Urothelium cell line (cell line): ENCODE measurements at places on chromosomes 2 and 18.

DNA sequence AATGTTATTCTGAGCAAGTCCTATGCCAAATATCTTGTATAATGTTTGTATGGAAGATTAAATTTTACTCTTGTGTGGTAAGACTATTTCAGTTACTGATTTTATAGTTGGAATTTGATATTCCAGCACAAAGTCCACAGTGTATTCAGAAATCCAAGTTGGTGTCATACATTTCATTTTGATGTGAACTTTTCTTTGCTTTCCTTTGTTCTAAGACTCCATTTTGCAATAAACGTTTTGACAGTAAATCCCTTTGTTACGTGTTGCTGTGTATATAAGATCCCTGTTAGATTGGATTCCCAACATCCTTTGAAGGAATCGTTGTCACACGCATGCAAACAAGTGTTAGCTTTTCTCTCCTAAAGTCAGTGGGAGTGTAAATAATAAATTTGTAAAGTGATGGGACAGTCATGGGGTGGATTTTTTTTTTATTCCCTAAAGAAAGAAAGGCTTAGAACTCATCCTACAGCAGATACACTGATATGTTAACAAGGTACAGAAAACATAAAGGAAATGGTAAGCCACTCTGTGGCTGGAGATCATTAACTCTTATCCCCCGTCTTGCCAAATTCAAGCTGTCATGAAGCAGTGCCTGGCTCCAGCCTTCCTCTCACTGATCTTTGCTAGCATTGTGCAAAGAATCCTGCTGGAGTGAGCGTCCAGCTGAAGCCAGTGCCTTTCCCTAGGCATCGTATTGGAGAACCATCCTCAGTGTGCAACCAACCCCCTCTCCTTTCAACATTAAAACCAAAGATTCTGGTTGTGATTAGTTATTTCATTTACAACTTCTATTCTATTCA, 127.6 kb upstream of the CDCA7 start:
- DNase-seq, result no peak

DNA sequence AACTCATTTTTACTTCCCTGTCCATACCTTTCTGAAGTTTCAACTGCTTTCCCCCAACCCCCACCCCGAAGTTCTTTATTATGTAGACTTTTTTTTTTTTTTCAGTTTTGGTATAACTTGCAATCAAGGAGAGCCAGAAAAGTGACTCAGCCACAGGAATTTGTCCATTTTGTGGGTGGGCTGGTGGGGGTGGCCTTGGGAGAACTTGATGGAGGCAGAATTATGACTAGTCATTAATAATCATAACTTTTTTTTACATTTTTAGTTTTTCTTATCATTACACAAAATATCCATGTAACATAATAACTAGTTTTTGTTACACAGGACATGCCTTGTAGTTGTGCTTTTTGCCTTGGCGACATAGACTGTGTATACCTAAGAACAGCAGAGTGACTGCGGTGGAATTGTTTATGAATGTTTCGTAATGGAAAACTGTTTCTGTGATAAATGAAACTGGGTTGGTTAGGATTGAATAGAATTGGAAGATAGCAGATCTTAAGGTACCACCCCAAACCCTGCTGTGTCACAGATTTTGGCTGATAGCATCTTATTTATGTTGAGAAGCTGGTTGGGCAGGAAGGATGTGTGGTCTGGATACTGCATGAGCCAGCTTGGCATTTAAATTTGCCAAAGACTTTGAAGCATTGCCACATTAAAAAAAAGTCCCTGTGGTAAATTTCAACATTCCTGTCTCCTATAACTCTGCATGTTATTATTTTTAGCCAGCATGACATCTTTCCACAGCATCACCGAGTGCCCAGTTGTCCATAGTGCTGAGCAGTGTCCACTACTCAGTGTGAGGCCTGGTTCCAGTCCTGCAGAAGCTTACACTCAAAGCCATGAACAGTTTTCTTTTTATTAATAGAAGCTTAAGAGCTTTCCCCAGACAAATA, 30.7 kb downstream of the LYPD6B start:
- peak; percentile 55 for DNase-seq

DNA sequence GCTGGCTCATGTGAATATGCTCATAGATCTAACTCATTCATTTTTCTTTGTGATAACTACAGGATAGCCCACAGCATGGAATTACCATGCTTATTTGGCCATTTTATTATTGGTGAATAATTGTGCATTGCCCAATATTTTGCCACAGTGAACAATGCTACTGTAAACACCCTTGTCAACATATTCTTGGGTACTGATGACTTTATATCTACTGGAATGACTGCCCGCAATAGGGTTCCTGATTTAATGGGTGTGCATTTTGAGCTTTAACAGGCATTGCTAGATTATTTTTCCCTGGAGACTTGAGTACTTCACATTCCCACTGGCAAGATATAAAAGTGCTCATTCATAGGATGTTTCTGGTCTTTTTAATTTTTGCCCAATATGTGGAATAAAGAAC, 42.7 kb upstream of the EVA1A start:
- DNase-seq, result no peak

- DNase-seq, result no peak
These were observed 103.7 kb upstream of the DNMT3A start for GRCh38 chr2:25445464-25445863.

- DNase-seq, result no peak
These were observed 25.7 kb downstream of the DIS3L2 start for GRCh38 chr2:231987124-231987727.

DNA sequence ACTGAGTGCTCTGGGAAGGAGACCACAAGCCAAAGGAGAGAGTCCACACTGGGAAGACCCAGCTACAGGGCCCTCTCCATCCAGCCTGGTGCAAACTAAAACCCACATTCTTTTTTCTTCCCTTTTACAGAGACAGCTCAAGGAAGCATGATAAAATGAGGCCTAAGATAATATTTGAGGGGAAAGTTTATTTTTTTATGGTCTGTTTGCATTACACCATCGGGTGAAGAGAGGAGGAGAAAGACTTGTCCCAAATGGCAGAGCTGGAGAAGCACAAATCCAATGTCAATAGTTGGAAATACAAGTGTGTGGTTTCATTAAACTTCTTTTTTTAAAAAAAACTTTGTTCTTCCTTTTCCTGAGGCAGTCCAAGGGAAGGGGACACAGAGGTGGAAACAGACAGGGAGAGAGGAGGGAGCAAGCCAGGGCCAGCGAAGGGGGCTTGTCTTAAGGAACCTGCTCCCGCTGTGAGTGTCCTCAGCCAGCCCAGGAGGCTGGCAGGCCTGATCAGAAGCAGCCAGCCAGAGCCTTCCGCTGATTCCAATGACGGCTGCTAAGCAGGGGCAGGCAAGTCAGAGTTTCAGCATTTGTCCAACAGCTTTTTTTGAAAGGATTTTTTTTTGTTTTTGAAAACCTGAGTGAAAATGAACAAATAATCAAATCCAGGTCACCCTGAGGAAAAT, 203.8 kb upstream of the SIX2 start:
- DNase-seq, result no peak

- DNase-seq, result no peak
These were observed 747.5 kb upstream of the RAB6C start for GRCh38 chr2:129231924-129232323.

- no peak for DNase-seq
These were observed 713.1 kb downstream of the DCDC2C start for GRCh38 chr2:4416431-4416830.

- DNase-seq, result no peak
These were observed 136.1 kb downstream of the MCFD2 start for GRCh38 chr2:46779447-46779941.

- DNase-seq, result no peak
These were observed 107.7 kb downstream of the CBLN2 start for GRCh38 chr18:72436401-72436800.

DNA sequence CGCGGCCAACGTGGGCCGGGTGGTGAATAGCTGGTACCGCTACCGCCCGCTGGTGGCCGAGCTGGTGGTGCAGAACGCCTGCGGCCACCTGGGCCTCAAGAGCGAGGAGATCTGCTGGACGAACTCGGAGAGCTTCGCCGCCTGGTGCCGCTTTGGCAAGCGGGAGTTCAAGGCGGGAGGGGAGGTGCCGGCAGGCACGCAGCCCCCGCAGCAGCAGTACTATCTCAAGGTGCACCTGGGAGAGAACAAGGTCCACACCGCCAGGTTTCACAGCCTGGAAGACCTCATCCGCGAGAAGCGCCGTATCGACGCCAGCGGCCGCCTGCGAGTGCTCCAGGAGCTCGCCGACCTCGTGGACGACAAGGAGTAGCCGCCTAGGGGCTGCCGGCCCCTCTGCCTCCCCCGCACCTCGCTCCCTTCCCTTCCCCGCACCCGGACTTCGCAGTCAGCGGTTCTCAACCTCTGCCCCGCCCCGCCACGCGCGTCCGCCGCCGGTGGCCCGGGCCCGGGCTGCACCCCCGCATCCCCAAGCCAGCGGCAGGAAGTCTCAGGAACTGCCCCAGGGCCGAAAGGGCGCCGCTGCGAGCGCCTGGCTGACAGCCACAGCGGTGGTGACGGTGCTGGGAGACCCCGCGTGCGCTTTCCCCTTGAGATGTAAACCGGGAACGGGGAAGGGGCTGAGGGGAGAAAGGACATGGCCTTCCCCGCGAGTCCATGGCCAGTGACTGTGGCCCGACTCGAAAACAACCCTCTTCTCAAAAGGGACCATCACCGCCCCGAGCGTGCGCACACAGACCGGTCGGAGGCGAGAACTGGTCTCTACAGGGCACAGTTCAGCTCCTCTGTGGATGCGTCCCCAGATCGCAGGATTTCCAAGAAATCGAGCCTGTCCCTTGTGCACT, 2.2 kb downstream of the LRATD1 start:
- DNase-seq, result no peak

GRCh38 chr2:144162652-144163051, 357.3 kb downstream of the ZEB2 start:
- peak; percentile 5 for DNase-seq

- no peak for DNase-seq
These were observed 108.5 kb upstream of the COL3A1 start for GRCh38 chr2:188865681-188866080.

DNA sequence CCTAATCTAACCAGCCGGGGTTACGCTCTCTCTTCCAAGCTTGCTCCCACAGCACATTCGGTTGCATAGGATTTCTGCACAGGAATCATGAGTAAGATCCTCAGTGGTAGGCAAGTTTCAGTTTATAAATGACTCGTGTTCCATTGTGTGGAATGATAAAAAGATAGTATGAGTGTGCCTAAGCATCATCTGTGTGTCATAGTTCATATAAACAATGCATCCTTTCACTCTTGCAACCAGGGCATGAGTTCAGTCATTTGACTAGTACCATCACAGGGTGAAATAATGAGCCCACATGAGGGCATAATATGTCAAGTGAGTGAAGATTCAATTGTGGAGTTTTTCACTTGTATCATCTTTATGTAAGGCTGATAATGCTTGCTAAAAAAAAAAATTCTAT, 417.1 kb upstream of the CDH2 start:
- no peak for DNase-seq

- peak; percentile 71 for DNase-seq
These were observed 419.9 kb downstream of the TGIF1 start for GRCh38 chr18:3869848-3870247.

DNA sequence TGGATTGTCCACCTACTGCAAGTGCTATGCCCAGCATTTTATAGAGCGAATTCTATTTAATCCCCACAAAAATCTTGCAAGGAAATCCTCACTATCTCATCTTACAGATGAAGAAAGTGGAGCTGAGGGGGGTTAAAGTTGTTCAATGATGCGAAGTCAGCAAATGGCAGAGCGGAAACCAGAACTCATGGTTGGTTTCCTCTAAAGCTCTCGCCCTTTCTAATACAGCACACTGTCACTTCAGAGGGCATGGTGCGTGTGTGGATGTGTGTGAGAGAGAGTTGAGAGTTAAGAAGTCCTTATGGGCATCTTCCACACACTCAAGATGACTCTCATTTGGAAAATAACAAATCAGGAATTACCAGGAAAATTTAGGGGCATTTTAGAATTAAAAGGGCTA, 78.4 kb downstream of the TGFA start:
- DNase-seq, result no peak

DNA sequence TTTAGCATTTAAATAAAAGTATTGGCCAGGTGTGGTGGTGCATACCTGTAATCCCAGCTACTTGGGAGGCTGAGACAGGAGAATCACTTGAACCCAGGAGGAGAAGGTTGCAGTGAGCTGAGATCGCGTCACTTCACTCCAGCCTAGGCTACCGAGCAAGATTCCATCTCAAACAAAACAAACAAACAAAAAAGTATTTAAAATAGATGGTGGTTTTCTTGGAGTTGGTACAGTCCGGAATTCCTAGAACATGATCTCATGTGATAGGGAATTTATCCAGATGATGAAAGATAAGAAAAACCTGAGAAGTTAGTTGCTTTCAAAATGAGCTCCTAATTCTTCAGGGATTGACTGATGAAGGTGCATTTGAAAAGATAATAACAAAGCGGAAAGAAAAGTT, 62.0 kb downstream of the BIRC6 start:
- no peak for DNase-seq

DNA sequence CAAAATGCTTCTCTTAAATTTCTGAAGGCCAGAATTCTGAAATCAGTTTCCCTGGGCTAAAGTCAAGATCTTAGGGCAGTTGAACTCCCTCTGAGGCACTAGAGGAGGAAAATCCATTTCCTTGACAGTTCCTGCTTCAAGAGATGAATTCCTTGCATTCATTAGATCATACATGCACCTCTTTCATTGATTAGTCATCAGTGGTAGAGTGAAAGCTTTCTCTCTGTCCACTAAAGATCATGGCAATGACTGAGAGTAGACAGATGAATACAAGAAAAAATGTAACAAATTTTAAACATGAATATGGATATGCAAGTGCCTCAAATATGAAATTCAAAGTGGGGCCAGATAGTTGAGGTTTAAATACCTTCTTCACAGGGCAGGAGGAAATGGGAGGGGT, 693.4 kb upstream of the TMEFF2 start:
- DNase-seq, result no peak

DNA sequence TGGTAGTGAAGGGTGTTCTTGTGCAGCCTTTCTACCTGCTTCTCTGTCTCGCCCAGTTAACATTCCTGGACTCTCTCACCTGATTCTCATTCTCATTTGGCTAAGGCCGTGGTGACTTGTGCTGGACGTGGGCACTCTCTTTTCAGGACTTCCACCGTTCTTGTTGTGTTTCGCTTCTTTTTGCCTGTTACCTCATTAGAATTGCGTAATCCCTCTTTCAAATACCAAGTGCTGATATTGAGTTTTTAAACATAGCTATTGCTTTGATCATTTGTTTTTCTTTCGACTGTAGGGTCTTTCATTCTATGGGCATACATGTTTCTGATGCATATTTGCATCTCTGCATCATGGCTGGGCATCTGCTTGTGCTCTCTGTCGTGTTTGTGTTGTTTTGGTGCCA, 287.0 kb downstream of the ALPK2 start:
- DNase-seq, result no peak
